ENCODE measurements at places on chromosomes 7 and 10.

DNA sequence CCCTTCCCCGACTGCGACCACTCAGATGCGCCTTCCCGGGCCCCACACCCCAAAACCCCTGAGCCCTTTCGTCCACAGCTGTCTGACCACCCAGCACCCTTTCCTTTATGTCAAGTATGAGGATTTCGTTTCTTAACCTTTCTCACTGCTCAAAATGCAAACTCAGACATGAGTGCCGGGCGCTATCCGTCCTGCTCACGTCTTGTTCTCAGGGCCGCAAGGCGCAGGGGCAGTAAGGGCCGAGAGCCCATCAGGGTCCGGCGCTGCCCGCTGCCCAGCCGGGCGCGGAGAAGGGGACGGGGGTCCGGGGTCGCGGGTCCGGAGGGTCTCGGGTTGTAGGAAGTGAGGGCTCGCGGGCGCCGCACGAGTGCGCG, 670 bp upstream of the RBM33 start:
- peaks cover 30% of the 10 kb centered on the region for H3K4me1 ChIP-seq
- peak overlapping the region; percentile 92 for H3K4me3 ChIP-seq
- no peak for DNase-seq
- peak overlapping the region; percentile 97 for H3K27ac ChIP-seq
- H3K36me3 ChIP-seq = peaks cover 68% of the 10 kb centered on the region

- H3K27me3 ChIP-seq = peaks cover 2% of the 10 kb centered on the region
- peaks cover 6% of the 10 kb centered on the region for H3K4me1 ChIP-seq
- DNase-seq = no peak
Observed at GRCh38 chr10:17077346-17077781, 52.2 kb downstream of the CUBN start.

DNA sequence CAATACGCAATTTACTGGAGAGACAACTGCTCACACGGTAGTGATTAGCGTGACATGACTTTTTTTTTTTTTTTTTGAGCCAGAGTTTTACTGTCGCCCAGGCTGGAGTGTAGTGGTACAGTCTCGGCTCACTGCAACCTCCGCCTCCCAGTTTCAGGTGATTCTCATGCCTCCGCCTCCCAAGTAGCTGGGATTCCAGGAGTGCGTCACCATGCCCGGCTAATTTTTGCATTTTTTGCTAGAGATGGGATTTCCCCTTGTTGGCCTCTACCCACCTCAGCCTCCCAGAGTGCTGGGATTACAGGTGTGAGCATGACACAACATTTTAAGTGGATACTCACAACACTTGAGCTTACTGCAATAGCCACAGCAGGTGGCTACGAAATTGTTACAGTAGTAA, 11.9 kb downstream of the ARL4A start:
- no peak overlapping the region for H3K27ac ChIP-seq
- no peaks in the 10 kb centered on the region for H3K27me3 ChIP-seq
- no peak overlapping the region for H3K4me3 ChIP-seq
- no peaks in the 10 kb centered on the region for H3K4me1 ChIP-seq
- DNase-seq = no peak

DNA sequence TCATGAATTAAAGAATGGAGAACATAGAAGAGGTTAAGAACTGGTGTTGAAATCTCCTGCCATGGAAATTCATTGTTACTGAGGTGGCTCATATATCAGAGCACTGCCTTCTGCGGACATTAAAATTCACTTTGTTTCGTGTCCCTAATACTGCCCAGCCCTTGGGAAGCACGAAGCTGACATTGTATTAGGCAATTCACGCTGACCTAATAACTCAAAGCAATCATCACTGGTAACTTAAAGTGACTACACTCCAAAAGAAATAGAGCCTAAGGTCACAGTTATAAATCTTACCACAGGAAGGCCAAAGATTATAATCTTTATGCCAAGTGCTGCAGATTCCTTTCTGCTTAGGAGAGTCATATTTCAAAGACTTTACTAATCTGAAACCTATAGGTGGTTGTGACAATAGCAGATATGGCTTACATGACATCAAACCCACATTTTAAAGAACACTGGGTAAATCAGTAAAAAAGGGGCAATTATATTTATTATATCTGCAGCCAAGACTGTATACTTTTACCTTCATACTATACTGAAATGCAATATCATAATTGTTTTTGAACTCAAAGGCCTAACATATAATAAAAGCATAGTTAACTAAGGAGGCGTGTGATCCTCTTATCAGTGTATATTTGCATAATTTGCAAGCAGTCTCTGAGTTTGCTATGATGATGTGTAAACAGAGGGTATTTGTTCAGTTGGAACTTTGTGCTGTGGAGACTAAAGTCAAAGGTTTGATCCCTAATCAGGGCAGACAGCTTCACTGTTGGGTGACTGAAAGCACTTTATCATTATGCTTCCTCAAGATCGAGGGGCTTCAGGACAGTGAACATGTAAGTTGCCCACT, 51.9 kb upstream of the CAPZA2 start:
- peaks cover 9% of the 10 kb centered on the region for H3K27me3 ChIP-seq
- H3K36me3 ChIP-seq = no peaks in the 10 kb centered on the region
- DNase-seq = no peak

DNA sequence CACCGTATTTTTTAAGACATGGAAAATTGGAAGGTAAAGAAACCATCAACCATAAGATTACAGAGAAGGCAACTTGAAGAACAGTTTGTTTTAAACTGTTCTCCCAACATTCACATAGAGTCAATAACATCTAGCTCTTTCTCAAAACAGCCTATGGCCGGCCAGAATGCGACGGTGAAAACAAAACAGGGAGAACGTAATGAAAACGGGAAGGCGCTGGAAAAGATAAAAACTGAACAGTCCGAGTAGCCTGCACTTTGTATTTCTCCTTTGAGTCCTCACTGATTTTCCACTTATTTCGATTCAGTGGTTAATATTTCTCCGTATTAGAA, 637 bp downstream of the MICU1 start:
- peak overlapping the region; percentile 94 for H3K4me3 ChIP-seq
- H3K27ac ChIP-seq = peak overlapping the region; percentile 96
- H3K27me3 ChIP-seq = no peaks in the 10 kb centered on the region
- no peak for DNase-seq
- H3K4me1 ChIP-seq = peaks cover 7% of the 10 kb centered on the region

- DNase-seq = no peak
- H3K4me3 ChIP-seq = peak overlapping the region; percentile 36
- H3K4me1 ChIP-seq = peaks cover 24% of the 10 kb centered on the region
- peak overlapping the region; percentile 79 for H3K27ac ChIP-seq
Observed at GRCh38 chr7:36852017-36852416, 127.7 kb upstream of the AOAH start.

- no peaks in the 10 kb centered on the region for H3K27me3 ChIP-seq
- H3K36me3 ChIP-seq = peaks cover 37% of the 10 kb centered on the region
- peaks cover 36% of the 10 kb centered on the region for H3K4me1 ChIP-seq
Observed at GRCh38 chr7:127671341-127671740, 19.3 kb downstream of the SND1 start.

- no peak overlapping the region for H3K4me3 ChIP-seq
- peaks cover 6% of the 10 kb centered on the region for H3K4me1 ChIP-seq
- no peak overlapping the region for H3K27ac ChIP-seq
- DNase-seq = no peak
Observed at GRCh38 chr10:61318429-61318828, 134.8 kb downstream of the TMEM26 start.

DNA sequence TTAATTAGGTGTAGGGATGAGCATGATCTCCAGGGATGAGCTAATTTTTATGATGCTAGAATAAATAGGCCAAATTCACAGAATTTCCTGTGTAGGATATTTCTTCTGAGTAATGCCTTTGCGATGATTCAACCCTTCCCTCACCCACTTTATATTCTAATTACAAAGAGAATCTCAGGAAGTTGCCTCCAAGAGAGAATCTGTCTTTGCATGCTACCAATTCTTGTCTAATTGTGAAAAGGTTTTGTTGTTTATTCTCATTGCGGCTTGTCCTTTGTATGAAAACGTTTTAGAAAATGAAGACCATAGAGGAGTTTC, 6.3 kb downstream of the C7orf57 start:
- H3K27me3 ChIP-seq = peaks cover 22% of the 10 kb centered on the region
- no peak for DNase-seq
- H3K4me1 ChIP-seq = peaks cover 35% of the 10 kb centered on the region
- peak overlapping the region; percentile 79 for H3K27ac ChIP-seq
- H3K36me3 ChIP-seq = no peaks in the 10 kb centered on the region

DNA sequence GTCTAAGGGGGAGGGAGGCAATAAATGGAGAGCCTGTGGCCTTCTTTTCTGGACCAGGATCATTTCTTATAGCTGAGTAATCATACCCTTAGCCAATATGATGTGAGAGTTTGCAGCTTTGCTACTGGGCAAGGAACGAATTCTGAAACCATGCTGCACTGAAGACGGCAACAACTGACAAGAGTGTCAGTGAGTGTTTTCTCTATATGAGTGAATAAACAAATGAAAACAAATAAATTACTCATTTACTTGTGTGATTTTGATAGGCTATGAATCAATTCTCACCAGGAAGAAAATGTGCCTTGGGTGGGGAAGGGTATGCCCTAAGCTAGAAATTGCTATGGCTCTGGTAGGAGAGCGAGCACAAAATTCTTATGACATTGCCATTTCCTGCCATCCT, 79.4 kb upstream of the LRRN3 start:
- H3K27ac ChIP-seq = peak overlapping the region; percentile 95
- H3K27me3 ChIP-seq = no peaks in the 10 kb centered on the region
- peaks cover 56% of the 10 kb centered on the region for H3K4me1 ChIP-seq
- peaks cover 2% of the 10 kb centered on the region for H3K36me3 ChIP-seq

DNA sequence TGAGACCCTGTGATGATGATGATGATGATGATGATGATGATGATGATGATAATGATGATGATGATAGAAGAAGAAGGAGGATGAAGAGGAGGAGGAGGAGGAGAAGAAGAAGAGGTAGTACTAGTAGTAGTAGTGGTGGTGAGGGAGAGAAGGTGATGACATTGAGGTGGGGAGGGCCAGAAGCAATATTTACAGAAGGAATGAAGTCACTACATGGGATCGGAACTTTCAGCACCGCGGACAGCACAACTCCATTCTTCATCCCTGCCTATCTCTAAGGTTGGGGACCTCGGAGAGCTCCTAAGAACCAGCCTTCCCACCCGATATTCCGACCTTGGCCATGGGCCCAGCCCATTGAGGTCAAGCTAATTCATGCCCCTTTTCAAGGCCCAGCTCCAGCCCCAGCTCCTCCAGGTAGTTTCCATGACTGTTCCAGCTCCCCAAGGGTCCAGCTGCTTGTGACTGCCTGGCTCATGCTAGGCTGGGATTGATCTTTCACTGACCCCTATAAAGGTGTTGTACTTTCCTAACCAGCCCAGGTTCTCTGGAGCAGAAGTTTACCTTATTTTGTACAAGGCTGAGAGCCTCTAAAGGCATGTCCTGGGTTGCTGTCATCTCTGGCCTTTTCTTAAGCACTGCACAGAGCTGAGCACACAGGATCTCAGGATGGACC, 10.3 kb downstream of the CRHR2 start:
- H3K27me3 ChIP-seq = peaks cover 7% of the 10 kb centered on the region
- peak; percentile 75 for DNase-seq
- no peak overlapping the region for H3K4me3 ChIP-seq
- no peak overlapping the region for H3K27ac ChIP-seq

GRCh38 chr7:81684514-81685269, 85.2 kb downstream of the HGF start:
- no peaks in the 10 kb centered on the region for H3K36me3 ChIP-seq
- no peaks in the 10 kb centered on the region for H3K27me3 ChIP-seq
- H3K4me3 ChIP-seq = no peak overlapping the region

GRCh38 chr7:42931834-42932651, at the start of the genes MRPL32 and PSMA2:
Gene MRPL32, plus strand, starts transcription at chr7:42932376. Its CDS starts 11 bp downstream, at chr7:42932387.
Gene PSMA2, minus strand, starts transcription at chr7:42932174. Its CDS starts 16 bp downstream, at chr7:42932158.
- H3K27me3 ChIP-seq = no peaks in the 10 kb centered on the region
- H3K36me3 ChIP-seq = peaks cover 47% of the 10 kb centered on the region
- peaks cover 53% of the 10 kb centered on the region for H3K4me1 ChIP-seq
- peak; percentile 99 for DNase-seq
- H3K27ac ChIP-seq = peak within 1 kb of the TSS; percentile 99
- H3K4me3 ChIP-seq = peak within 1 kb of the TSS; percentile 97

DNA sequence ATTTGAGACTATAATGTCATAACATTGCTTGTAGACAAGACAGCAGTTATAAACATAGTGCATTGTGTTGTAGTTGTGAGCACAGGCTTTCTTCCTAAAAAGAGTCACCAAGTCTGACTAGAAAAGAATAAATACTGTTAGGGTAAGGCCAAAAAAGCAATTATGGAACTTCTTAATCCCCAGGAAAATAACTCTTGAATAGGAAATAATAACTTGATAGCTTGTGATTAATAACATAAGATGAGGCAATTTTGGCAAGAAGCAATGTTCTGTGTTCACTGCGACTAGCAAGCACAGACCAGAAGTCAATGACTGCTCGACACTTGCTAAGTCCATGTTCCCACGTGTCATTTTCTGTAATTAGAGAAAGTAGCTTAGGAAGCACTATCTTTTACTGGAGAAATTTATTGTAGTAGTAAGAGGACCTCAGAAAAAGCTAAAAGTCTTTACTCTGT, 97.1 kb downstream of the AGMO start:
- no peaks in the 10 kb centered on the region for H3K4me1 ChIP-seq
- no peak overlapping the region for H3K27ac ChIP-seq
- H3K27me3 ChIP-seq = no peaks in the 10 kb centered on the region
- DNase-seq = no peak
- H3K4me3 ChIP-seq = no peak overlapping the region
- no peaks in the 10 kb centered on the region for H3K36me3 ChIP-seq

GRCh38 chr10:58585435-58585834, 72.8 kb downstream of the BICC1 start:
- no peaks in the 10 kb centered on the region for H3K4me1 ChIP-seq
- DNase-seq = no peak
- no peak overlapping the region for H3K4me3 ChIP-seq
- no peaks in the 10 kb centered on the region for H3K27me3 ChIP-seq
- H3K36me3 ChIP-seq = no peaks in the 10 kb centered on the region
- no peak overlapping the region for H3K27ac ChIP-seq

GRCh38 chr7:596819-597182, 77.2 kb upstream of the PDGFA start:
- peaks cover 30% of the 10 kb centered on the region for H3K4me1 ChIP-seq
- H3K27ac ChIP-seq = no peak overlapping the region
- peaks cover 10% of the 10 kb centered on the region for H3K36me3 ChIP-seq

DNA sequence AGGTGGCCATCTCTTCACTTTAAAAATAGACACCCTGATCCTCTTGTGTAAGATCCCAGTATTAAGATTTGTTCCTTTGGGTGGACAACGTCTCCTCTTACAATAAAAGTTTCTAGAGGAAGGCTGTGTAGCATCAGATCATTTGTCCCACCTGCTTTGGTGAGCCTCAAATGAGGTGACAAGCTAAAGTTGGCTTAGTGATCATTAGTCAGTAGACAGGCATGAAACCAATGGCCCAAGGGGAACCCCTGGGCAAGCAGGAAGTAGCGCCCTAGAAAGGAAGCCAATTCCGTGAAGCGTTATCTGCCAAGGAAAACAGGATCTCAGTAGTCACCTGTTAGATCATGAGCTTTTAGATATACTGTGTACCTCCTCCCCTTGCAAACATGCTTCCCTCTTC, 66.8 kb downstream of the PCGF5 start:
- H3K27me3 ChIP-seq = peaks cover 5% of the 10 kb centered on the region
- H3K27ac ChIP-seq = no peak overlapping the region
- H3K4me3 ChIP-seq = no peak overlapping the region
- no peaks in the 10 kb centered on the region for H3K4me1 ChIP-seq
- DNase-seq = no peak
